ENCODE measurements at places on chromosomes 3 and 15. TPM values are rescaled to one million over a fixed set of nuclear protein-coding genes. Genes with fewer than 3 reads are reported as not detected.

GRCh38 chr3:100614941-100615340 is 5.5 kb downstream of the ADGRG7 start:
- no peak overlapping the region for H3K4me3 ChIP-seq
- DNase-seq, result no peak
- H3K4me1 ChIP-seq, result no peaks in the 10 kb centered on the region
- no peaks in the 10 kb centered on the region for H3K27me3 ChIP-seq
- H3K36me3 ChIP-seq, result no peaks in the 10 kb centered on the region

GRCh38 chr3:134928392-134928791 is 133.3 kb downstream of the EPHB1 start:
- no peaks in the 10 kb centered on the region for H3K4me1 ChIP-seq
- H3K4me3 ChIP-seq, result no peak overlapping the region
- DNase-seq, result no peak
- H3K27ac ChIP-seq, result no peak overlapping the region
- no peaks in the 10 kb centered on the region for H3K36me3 ChIP-seq

DNA sequence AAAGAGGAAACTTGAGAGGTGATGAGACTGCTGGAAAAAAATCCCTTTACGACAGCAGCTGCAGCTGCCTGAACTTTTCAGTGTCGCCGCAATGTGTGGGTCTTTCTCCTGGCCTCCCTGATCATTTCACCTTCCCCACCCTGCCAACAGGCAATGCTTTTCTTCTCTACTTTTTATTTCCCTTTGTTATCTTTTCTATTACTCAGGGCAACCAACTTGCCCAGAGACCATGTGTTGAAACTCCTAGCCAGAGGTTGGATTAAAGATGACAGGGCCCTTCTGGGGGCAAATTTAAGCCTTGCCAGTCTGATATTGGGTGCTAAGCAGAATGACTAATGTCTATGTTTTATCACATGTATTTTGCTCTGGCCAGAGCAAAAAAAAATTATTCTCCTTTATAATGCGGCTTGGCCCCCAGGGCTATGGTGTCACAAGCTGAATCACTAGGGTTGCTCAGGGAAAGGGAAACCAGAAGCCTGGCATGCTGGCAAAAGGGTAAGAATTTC is 51.5 kb upstream of the CFAP20DC start:
- no peaks in the 10 kb centered on the region for H3K27me3 ChIP-seq
- no peak overlapping the region for H3K27ac ChIP-seq
- no peak for DNase-seq

DNA sequence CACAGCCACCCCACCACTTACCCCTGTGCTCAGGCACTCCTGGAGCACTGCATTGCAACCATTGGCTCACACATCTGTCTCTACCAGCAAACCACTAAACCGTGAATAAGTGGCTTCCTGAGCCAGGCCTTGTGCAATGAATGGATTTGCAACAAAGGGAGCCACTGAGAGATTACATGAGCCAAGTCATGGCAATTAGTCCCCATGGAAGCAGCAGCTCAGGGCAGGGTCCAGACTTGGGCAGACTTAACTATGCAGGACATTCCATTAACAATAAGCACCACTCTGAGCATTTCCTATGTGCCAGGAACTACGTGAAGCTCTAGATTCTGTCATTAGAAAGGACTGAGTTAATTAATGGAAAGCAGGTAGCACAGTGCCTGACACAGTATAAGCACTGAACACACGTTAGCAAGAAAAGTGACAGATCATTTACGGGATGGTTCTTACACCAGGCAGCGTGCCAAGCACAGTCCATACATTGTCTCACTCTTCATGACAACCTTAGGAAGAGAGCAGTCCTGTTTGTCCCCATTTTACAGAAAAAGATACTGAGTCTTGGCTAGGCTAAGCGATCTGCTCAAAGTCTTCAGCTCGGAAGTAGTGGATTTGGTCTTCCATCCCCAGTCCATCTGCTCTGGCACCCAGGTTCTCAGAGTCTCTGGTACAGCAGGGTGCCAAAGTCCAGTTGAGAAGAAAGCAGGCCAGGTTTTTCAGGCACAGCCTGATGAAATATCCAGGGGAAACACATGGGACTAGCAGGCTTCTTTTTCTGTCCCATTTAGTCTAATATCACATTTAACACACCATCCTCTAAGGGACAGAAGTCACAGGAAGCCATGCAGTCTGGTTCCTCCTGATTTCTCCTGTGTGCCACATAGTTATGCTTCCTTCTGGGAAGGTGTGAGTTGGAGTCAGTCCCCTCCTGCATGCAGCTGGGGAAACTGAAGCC is 44.1 kb downstream of the LIPC start:
- H3K27ac ChIP-seq, result no peak overlapping the region
- H3K27me3 ChIP-seq, result no peaks in the 10 kb centered on the region
- no peak overlapping the region for H3K4me3 ChIP-seq
- no peaks in the 10 kb centered on the region for H3K36me3 ChIP-seq
- no peaks in the 10 kb centered on the region for H3K4me1 ChIP-seq

- no peaks in the 10 kb centered on the region for H3K36me3 ChIP-seq
- no peaks in the 10 kb centered on the region for H3K27me3 ChIP-seq
These were observed 13.3 kb downstream of the ABHD2 start for GRCh38 chr15:89101302-89102193.

GRCh38 chr3:53174346-53175250 is 13.6 kb downstream of the PRKCD start:
- no peak overlapping the region for H3K4me3 ChIP-seq
- H3K27me3 ChIP-seq, result no peaks in the 10 kb centered on the region
- no peak overlapping the region for H3K27ac ChIP-seq
- no peaks in the 10 kb centered on the region for H3K4me1 ChIP-seq
- no peak for DNase-seq
- H3K36me3 ChIP-seq, result no peaks in the 10 kb centered on the region

DNA sequence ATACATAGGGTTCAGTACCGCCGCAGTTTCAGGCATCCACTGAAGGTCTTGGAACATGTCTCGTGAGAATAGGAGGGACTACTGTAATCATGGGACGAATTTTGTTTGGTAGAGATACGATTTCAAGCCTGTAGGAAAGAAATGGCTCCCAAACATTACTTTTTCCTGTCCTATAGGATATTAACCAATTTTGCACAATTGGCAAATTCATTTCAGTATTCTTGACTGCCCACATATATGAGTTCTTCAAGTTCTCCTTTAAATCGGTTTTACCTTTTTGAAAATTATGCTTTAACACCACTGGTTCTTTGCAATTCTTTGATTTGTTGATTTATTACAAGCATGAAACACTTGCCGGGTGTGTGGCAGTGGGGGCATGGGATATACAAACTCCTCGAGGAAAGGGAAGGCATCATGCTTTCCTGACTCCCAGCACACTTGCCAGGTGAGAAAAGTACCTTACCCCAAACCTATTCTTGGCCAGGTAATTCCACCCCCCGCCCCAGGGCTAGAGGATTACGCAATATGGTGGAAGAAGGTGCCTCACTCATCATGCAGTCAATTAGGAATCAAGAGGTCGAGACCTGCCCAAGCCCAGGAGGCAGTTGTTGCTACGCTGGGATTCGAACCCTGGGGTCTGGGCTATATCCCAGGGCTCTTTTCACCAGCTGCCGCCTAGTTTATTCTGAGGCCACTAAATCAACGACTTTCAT is 584 bp upstream of the LARS2 start:
- peak overlapping the region; percentile 95 for H3K4me3 ChIP-seq
- peaks cover 6% of the 10 kb centered on the region for H3K4me1 ChIP-seq
- H3K27me3 ChIP-seq, result no peaks in the 10 kb centered on the region
- peak overlapping the region; percentile 58 for H3K27ac ChIP-seq
- DNase-seq, result no peak

DNA sequence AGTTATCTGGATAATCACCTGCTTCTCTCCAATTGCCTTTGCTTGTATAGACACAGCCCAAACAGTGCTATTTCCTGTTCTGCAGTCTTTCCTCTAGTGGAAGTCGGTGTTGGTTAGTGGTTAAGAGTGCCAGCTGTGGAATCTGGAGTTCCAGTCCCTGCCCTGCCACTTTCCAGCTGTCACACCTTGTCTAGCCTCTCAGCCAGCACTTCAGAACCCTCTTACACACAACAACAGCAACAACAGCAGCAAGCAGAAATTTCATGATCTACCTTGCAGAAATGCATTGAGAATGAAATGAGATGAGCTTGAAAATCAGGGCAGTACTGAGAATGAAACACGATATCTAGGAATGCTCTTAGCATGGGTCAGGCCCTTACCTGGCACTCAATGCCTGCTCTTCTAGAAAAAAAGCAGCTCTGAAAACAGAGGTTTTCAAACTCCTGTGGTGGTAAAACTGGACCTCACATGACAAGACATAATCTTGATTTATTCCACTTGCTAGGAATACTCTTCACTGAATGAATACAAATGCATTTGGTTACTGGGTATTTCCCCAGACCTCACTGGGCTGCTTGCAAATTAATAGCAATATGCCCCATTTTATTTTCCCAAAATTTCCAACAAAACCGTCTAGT is 3.3 kb upstream of the WNT5A start:
- no peaks in the 10 kb centered on the region for H3K36me3 ChIP-seq
- H3K27me3 ChIP-seq, result no peaks in the 10 kb centered on the region
- no peak for DNase-seq
- H3K4me3 ChIP-seq, result no peak overlapping the region
- H3K4me1 ChIP-seq, result peaks cover 10% of the 10 kb centered on the region

DNA sequence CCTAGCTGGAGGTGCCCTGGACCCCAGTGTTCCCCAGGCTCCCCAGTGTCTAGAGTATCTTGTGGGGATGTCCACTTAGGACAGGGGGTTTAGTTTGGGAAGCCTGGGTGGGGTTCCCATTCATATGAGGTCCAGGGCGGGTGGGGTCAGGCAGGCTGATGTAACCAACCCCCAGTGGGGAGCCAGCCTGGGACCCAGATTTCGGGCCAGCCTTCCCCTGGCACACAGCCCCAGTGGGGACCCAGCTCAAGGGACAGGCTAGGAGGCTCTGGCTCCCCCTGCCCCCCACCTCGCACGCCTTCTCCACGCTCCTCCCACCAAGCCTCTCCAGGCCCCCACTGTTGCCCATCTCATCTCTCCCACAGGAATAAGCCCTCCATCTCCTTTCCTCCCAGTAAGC is 323.5 kb downstream of the UACA start:
- DNase-seq, result no peak
- no peaks in the 10 kb centered on the region for H3K27me3 ChIP-seq
- H3K27ac ChIP-seq, result no peak overlapping the region
- no peaks in the 10 kb centered on the region for H3K4me1 ChIP-seq
- no peaks in the 10 kb centered on the region for H3K36me3 ChIP-seq
- H3K4me3 ChIP-seq, result no peak overlapping the region

DNA sequence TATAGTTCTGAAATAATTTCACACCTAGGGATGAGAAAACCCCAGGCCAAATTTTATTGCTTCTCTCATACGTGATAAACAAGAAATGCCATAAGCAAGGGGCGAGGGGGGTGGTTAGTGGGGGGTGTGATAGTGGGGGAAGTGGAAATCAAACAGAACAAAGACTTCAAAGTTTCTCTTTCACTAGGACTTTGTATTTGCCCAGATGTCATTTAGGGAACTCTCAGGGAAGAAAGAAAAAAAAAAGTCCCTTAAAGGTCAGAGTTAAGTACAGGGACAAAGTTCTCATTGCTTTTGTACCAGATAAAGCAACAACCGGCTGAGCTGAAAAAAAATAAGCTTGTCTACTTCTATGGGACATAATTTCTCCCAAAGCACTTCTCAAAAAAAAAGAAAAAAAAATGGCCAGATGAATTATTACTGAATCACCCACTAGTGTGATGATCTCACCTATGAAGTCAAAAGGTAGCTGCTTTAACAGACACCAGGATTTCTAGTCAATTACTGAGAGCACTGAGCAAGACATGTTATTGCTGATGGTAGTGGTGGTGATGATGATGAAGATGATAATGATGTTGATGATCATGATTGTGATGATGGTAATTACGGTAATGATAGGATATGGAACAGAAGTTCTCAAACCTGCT is 56.2 kb downstream of the FHIT start:
- H3K36me3 ChIP-seq, result no peaks in the 10 kb centered on the region
- H3K27me3 ChIP-seq, result no peaks in the 10 kb centered on the region
- no peak for DNase-seq
- H3K4me3 ChIP-seq, result no peak overlapping the region
- no peak overlapping the region for H3K27ac ChIP-seq

GRCh38 chr3:4772171-4772804 is 206.9 kb upstream of the BHLHE40 start:
- DNase-seq, result peak; percentile 89
- no peak overlapping the region for H3K4me3 ChIP-seq
- H3K27me3 ChIP-seq, result no peaks in the 10 kb centered on the region
- no peaks in the 10 kb centered on the region for H3K36me3 ChIP-seq

DNA sequence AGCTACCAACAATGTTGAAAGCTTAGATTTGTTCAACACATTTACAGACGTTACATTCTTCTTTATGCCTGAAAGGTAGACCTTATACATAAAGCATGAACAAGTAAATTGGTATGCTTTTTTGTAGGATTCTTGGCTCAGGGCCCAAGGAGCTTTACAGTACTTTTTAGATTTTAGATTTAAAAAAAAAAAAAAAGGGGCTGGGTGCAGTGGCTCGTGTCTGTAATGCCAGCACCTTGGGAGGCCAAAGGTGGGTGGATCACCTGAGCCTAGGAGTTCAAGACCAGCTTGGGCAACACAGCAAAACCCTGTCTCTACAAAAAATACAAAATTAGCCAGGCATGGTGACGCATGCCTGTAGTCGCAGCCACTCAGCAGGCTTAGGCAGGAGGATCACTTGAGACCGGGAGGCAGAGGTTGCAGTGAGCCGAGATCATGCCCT is 39.7 kb downstream of the MEF2A start:
- H3K27me3 ChIP-seq, result no peaks in the 10 kb centered on the region
- no peak for DNase-seq
- H3K4me3 ChIP-seq, result no peak overlapping the region

DNA sequence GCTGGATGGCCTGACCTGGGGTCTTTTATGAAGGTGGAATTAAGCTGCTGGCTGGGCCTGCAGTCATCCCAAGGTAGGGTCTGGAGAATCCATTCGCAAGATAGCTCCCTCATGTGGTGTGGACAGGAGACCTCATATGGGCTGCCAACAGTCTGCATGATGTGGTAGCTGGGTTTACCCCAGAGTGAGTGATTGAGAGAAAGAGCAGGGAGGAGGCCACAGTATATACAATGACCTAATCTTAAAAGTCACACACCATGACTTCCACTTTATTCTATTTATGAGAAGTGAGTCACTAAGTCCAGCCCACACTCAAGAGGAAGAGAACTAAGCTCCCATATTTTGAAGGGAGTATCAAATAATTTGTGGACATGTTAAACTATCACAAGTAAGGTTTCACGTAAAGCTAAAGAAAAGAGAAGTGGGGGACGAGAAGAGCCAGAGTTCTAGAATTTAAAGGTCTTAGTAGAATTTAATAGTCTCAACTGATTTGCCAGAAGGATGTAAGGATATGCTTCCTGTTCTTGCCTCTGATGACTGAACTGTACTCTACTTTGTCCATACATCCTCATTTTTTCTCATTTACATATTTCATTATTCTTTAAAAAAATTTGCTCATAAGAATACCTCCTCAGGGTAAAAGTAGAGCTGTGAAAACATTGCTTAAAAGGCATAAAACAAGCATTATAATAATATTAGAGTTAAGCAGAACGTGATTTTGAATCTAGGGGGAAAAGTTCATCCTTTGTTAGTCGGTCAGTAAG is 184.4 kb downstream of the PEX5L start:
- H3K27me3 ChIP-seq, result no peaks in the 10 kb centered on the region
- no peak overlapping the region for H3K27ac ChIP-seq
- H3K4me1 ChIP-seq, result no peaks in the 10 kb centered on the region
- no peaks in the 10 kb centered on the region for H3K36me3 ChIP-seq

Gene PDIA5
- total RNA-seq, result 3.6 TPM

Gene TGM4
- total RNA-seq, result not detected

Gene ACTC1
- total RNA-seq, result not detected

Gene WDR72
- total RNA-seq, result not detected

Gene THSD4
- total RNA-seq, result 39.2 TPM

Gene EXOSC7
- total RNA-seq, result 38.4 TPM

Gene GALNT15
- 35.1 TPM for total RNA-seq

Gene POPDC2
- 9.6 TPM for total RNA-seq

Gene MKRN2OS
- total RNA-seq, result not detected

Gene CHDH
- 1.8 TPM for total RNA-seq

Gene CTXN2
- not detected for total RNA-seq

All from uterus (tissue), 4 donors.